Type B pancreatic cell (in vitro differentiated cells): ENCODE measurements at places on chromosomes 5 and 9. TPM values are rescaled to one million over a fixed set of nuclear protein-coding genes. Genes with fewer than 3 reads are reported as not detected.

OTP gene
- 0.17 and 0.31 TPM in 2 replicates for total RNA-seq

PCDHGA7 gene
- 0.31 and 0.40 TPM in 2 replicates for total RNA-seq

DNA sequence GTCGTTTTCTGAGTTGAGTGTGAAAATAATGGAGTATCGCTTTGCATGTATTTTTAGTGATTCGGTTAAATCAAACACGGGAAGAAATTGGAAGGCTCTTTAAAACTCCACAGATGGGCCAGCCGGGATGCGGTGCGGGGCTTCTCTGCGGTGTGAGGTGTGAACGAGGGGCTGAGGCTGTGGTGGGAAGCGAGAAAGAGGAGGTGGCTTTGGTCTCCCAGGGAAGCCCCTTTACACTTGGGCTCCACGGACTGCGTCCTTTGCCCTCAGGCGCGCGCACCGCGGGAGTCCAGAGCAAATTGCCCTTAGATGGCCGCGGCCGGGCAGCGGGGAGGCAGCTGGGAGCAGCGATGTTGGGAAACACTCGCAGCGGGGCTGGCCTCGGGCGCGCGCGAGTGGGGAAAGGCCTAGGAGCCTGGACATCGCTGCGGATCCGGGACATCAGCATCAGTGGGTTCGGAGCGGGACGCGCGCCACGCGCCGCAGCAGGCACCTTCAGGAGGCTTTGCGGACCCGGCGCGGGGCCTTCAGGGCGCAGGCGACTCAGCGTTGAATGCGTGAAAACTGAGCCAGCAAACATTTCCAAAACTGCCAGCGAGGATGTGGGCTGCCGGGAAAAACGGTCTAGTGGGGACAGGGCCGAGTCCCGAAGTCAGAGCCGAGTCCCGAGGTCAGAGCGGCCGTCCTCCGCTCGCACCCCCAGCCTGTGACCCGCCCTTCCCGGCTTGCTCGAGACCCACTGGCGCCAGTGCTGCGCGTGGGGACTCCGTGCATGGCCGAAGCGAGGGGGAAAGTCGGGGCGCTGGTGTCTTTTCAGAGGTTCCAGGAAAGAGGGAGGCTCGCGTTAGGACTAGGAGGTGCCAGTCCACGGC, 6.5 kb downstream of the IRX1 start:
- DNase-seq: no peak

GRCh38 chr5:42872865-42873264, 61.2 kb upstream of the SELENOP start:
- no peak for DNase-seq

- no peak for DNase-seq
Measured at GRCh38 chr9:109002141-109002540, 11.2 kb downstream of the CTNNAL1 start.

DNA sequence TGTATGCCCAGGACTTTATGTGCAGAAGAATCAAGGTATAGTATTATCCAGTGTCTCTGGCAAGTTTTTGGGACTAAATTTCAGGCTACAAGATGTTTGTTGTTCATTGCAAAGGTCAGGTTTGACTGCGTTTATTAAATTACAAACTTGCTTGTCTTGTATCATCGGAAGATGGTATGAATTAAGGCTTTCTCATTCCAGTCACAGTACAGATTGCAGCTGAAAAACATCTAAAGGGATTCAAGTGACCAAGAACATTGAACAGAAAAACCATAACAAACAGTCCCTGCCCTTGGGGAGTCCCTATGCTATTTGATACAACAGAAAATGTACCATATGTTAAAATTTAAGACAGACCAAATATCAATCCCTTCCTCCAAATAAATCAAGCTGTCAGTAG, 244.7 kb upstream of the TNC start:
- DNase-seq: no peak

DNA sequence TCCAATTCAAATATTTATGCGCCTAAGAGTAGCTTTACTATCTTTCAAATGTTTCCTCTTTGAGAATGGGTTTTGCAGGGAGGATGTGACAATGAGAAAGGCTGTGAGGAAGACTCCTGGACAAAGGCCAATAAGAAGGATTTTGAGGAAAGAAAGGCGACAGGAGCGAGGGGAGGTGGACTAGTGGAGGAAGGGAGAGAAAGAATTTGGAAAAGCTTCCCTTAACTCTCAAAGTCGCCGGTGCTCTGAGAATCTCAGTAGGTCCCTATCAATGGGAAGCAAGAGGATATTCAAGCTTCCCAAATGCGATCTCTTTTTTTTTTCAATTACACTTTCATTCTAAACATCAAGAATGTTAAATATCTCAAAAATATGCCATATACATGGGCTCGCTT, 2.8 kb upstream of the CDC20B start:
- DNase-seq: no peak

DNA sequence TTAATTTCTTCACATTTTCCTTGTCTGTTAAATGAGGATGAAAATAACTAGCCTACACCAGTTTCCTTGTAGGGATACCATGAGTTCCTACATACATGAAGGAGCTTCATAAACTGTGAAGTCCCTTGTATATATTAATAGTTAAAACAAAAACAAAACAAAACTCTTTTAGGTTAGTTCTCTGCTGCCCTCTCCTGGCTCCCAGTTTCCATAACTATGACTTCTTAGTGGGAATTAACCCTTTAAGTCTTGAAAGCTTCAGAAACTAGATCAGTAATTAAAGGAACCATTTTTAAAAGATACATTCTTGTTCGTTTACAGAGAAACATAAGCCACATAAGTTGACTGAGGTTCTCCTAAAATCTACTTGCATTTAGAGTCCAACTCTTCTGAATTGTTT, 500.0 kb upstream of the C9orf72 start:
- DNase-seq: no peak

GRCh38 chr9:127722055-127722745, 6.3 kb downstream of the TTC16 start:
- DNase-seq: no peak
